ENCODE measurements at places on chromosomes 5 and 9.

GRCh38 chr9:33106827-33107621 lies 30.6 kb upstream of the SMU1 start:
- DNase-seq = no peak

DNA sequence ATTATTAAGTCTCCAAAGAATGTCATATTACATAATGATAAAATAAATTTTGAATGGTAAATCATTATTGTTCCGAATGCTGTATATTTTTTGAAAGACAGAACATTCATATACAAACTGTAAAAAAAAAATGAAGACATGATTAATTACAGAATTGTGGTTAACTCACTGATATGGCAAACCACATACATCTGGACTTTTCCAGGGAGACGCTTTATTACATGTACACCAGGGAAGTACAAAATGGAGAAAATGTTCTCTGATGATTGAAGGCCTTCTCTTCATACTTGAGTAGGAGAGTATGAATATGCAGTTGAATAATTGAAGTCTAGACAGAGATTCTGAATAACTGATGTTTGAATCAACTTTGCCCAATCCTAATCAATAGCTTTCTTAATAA lies 1886.9 kb downstream of the EFNA5 start:
- no peak for DNase-seq

GRCh38 chr5:149447373-149448367 lies 68.6 kb upstream of the IL17B start:
- no peak for DNase-seq

DNA sequence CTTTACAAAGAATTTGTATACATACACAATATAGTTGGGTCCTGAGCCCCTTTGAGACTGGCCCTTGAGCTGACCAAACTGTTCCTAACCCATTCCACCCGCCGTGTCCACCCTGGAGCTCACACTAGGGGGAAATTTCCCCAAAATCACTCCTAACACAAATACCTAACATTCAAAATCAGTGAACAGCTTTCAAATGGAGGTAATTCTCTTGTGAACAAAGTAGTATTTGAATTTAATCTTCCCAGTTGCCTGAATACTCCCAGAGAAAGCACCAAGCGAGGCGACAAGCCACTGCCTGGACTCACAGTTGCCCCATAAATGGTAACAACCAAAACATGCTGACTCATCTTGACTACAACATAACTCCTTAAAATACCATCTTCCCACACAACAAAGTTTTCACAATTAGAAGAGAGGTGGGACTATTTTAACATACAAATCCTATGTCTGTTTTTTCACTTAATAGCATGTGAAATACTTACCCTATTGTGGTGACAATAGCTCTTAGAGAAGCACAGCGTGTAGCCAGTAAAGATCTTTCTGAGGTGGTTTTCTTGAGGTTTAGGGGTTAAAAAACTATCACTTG lies 31.7 kb upstream of the SCAMP1 start:
- DNase-seq = no peak

DNA sequence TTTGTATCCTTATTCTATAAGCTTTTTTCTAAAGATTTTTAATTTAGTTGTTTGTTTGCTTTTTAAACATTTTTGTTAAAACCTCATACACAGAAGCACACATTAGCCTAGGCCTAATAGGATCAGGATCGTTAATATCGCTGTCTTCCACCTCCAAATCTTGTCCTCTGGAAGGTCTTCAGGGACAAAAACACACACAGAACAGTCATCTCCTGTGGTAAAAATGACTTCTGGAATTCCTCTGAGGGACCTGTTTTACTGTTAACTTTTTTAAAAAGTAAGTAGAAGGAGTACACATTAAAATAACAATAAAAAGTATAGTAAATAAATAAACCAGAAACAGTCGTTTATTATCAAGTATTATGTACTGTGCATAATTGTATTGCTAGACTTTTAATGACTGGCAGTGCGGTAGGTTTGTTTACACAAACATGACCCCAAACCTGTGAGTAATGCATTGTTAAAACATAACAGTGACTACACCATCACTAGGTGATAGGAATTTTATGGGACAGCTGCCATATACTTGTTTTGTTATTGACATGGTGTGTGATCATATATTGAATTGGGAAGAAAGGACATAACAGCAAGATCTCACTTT lies 109.6 kb downstream of the ZCCHC7 start:
- no peak for DNase-seq

DNA sequence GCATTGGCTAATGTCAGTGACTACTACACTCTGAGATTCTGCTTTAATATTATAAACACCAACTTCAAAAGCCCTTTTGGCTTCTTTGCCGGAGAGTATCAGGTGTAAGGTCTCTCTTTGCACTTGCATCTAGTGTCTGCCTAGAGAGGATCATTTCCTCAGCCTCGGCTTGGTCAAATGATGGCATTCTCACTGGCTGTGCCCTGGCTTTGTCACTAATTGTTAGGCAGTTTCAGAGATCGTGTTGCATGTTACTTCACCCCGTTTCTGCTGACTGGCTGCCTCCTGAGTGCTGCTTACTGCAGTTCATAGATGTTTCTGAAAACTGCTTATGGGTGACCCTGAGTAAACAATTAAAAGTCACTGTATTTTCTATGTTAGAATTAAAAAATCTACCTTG lies 48.8 kb downstream of the SLC1A3 start:
- no peak for DNase-seq

- DNase-seq = no peak
These were observed 499 bp upstream of the TMEM232 start for GRCh38 chr5:110727025-110727314.

GRCh38 chr9:113503131-113503541 lies 39.6 kb downstream of the RGS3 start:
- DNase-seq = no peak
